ENCODE measurements at places on chromosomes 2 and 18.

- no peak for ATAC-seq
These were observed 103.4 kb upstream of the TFCP2L1 start for GRCh38 chr2:121388371-121388770.

- ATAC-seq: no peak
These were observed 895.1 kb upstream of the CELF4 start for GRCh38 chr18:38460657-38461056.

- ATAC-seq: no peak
These were observed 181.8 kb downstream of the PHLPP1 start for GRCh38 chr18:62897153-62897552.

- ATAC-seq: peak; percentile 37
These were observed 12.6 kb downstream of the NR4A2 start for GRCh38 chr2:156319811-156320485.

DNA sequence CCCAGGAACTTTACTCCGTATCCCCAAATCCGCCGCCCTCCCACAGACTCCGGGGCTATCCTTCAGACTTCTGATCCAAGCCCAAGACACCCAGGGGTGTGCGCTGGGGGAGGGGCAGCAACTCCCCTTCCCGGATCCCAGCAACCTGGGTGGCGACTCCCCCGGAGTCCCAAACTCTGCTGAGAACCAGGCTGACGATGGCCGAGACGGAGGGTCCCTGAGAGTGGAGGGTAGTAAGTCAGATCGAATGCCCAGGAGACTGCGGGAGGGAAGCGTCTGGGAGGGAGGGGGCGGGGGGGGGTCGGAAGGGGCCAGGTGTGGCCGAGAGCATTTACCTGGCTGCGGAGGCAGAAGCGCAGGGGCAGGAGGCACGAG, 7.0 kb upstream of the TNS1 start:
- ATAC-seq: peak; percentile 6

DNA sequence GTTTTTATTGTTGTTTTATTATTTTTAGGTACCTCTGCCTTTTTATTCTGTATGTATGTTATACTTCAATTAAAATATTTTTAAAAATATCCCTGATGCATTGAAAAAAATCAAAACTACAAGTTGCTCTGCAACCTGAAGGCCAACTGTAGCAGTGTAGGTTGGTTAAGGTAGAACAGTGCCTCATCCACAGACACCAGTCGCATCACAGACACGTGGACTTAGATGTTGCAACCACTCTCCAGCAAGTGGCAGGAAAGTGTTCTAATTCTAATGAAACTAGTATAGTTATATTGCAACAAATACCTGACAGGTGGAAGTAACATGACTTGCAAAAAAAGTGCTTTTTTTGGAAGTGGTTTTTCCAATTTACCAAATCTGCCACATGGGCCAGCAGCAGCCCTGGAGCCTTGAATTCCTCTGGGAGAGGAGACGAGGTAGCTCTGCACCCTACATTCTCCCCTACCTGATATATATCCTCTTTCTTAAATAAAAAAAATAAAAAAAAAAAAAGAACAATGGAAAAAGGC, 28.4 kb upstream of the SLC3A1 start:
- ATAC-seq: no peak

- ATAC-seq: no peak
These were observed 116.0 kb upstream of the EPC2 start for GRCh38 chr2:148528356-148529064.

DNA sequence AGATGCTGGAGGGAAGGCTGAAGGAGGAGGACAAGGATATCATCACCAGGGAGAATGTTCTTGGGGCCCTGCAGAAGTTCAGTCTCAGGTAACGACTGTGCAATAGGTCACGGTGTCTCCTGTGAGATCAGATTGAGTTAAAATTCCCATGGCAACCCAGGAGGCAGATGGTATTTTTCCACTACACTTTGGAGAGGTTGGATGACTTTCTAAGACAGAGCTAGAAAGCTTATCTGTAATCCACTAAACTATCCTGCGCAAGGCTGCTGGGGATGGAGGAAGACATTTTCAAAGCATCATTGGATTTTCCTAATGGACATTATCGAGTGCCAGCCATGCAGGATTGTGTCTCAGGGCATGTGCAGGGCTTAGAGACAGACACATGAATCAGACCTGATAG, 74.6 kb downstream of the ARMC9 start:
- no peak for ATAC-seq

- peak; percentile 68 for ATAC-seq
These were observed 87.4 kb upstream of the KLF7 start for GRCh38 chr2:207252979-207253645.

- no peak for ATAC-seq
These were observed 251.3 kb downstream of the DLGAP1 start for GRCh38 chr18:4203568-4204437.

Data from motor neuron (in vitro differentiated cells).